ENCODE measurements at places on chromosomes 2 and 18.

DNA sequence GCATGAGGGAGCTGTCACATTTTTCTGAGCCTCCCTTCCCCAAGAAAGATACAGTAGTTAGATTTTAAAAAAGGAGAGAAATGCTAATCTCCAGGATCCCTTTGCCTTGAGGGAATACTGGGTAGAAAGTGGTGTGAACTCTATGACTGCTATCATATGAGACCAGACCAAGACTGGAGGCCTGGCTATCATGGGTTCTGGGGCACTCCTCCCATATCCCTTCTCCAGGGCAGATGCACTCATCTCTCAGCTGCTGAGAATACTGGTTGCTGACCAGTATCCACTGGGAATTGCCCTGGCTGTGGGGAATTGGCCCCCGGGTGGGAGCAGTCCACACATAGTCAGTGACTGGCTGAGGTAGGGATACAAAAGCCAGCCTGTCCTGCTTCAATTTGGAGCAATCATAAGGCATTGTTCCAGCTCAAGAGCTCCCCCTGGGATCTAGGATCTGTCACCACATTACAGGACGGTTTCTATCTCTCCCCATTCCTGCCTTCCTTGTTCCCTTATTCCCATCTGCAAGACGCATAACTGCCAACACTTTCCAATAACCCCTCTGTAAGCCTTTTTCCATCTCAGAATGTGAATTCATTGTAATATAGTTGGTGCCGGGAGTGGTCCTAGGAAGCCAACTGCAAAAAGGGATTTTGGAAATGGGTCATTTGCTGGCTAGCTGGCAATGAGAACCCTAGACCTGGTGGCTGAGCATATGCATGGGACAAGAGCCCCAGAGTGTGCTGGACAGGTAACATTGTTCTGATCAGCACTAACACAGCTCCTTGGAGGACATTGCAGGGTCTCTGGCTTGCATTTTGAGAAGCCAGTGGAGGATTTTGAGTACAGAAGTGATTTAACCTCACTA lies 35.4 kb upstream of the REEP1 start:
- DNase-seq, result no peak

DNA sequence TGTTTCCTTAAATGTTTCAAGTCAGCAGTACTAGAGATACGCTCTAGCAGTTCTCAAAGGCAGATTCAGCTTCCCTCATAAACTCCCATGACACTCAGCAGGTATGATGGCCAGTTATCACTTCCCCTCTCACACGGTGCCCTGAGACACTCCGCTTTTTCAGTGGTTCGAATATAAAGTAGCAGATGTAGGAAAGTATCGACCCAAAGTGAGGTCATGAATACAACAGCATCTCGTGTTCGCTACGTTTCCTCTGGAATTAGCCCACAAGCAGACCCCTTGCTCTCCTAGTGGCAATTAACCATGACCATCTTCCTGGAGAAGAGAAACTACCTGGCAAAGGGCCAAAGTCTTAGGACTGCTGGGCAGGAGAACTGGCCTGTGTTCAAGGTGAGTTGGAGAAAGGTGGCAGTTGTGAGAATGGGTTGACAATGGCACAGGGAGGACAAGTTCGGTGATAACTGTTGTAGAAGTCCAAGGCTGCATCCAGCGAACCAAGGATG lies 9.3 kb upstream of the AGBL5 start:
- DNase-seq, result no peak

DNA sequence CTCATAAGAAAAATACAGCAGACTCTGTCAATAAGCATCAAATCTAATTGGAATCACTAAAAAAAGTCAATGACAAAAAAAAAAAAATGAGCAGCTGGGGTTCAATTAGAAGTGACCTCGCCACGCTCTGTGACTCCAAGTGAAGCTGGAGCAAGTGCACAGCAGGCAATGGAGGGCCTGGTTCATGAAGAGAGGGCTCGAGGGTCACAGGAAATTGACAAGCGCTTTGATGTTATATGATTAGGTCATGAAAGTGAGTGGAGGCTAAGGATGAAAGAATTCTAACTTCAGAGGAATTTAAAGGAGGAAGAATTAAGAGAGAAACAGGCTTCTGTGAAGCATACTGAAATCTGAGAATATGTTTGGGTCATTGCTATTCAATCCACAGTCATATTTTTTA lies 85.4 kb upstream of the TMEM18 start:
- DNase-seq, result no peak

DNA sequence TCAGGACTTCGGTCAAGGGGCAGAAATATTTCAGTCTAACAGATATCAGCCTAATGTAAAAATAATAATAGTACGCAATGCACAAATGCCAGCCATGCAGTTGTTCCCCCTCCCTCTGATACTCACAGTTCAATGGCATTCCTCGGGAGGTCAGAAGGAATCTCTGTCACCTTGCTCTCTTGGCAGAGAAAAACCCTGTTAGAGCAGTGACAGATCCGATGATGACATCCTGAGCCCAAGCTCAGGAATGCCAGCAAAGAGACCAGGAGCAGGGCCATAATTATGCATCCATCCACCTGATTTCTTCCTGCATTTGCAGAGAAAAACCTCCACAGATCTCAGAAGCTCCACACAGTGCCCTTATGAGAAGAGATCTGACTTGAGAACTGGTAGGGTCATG lies at the start of gene FSHR:
TSS of gene FSHR (minus strand) at position 376 of the 400 bp plus-strand sequence. CDS start at position 278, 98 bp downstream.
- no peak for DNase-seq

DNA sequence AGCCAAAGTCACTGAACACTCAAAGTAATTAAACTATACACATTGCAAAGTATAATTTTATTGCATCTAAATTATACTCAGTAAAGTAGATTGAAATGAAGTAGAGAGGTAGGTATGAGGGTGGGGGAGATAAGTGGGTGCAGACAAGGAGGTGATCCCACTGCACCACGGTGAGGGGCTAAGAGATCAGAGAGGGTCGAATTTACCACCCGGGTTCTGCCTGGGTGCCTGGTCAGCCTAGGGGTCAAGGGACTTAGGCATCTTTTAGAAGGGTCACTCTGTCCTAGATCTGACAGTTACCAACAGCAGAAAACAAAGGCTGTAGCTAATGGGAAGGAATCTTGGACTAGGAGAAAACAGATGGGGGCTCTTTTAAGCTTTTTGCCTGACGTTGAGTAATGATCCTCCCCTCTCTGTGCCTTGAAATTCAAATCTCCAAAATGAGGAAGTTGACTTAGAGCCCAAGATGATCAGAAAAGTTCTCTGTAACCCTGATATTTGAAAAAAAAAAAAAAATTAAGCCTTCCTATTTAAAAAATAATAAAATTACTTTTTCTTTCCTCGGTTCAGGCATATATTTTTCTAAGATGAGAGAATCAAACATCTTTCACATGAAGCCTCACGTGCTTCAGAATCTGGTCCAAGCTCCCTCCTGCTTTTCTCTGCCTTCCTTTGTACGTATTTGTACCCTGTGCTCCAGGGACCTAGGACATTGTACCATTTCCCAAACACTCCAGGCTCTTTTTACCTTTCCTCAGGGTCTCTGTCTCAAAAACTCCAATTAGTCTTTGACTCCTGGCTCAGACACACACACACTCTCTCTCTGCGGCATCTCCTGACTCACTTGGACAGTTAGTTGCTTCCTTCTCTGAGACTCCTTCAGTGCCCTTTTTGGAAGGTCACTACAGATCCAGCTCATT lies 353.9 kb downstream of the CYRIA start:
- DNase-seq, result no peak

DNA sequence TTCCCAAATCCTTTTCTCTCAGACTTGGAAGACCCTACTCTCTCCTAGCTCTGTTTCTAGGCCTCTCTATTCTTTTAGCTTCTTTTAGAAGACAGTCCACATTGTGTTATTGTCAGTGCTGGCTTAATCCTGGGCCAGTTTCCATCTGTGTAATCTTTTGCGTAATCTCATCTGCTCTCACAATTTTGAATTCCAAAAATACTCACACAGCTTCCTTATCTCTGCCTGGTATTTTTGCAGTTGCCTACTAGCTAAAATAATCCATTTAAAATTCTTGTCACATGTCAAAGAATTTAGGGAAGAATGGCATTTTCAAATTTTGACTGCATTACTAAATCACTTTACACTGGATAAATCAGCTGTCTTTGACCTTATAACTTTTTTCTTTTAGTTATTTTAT lies 200.6 kb upstream of the MEX3C start:
- DNase-seq, result no peak

DNA sequence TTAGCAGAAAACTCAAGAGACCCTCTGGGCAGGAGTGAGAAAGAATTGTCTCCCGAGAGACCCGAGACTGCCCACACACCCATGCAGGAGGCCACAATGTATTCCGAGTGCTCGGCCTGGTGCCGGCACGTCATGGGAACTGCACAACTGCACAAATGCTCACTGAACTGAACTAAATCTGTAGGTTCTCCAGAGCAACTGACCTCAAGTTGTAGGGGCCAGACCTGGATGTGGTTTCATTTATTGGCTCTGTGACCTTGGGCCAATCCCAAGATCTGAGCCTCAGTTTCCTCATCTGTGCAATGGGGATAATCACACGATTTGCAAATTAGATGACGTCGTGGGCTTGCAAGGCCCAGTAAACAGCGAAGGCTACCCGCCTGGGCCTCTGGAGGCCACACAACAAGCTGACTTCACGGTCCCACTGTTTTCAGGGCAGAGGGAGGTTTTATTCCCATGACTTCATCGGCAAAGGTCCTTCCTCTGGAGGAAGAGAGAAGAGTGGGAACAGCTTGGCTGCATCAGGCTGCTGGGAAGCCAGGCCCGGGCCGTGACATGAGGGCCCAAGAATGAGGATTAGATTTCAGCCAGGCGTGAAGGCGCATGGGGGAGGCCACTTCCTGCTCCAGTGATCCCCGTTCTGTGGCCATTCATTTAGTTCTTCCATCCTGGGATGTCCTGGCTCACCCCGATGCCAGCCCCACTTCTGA lies 3.6 kb upstream of the ERFE start:
- no peak for DNase-seq

DNA sequence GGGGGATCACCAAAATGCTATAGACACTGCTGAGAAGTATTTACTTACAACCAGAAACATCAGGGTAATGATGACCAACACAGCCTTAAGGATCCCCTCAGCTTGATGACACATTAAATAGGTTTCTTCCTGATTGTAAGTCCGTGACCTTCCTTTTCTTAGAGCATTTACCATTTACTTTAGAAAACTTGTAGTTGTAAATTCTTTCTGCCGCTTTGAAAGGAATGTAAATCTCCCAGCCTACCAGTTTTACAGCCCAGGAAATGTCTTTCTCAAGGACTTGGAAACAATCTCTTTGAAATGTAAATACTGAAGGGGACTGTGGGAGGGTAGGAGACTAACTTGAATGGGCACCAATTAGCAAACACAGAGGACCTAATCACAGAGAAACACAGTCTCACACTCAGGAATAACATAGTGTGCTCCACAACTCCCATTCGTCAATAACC lies 278.6 kb downstream of the DSC3 start:
- DNase-seq, result no peak

DNA sequence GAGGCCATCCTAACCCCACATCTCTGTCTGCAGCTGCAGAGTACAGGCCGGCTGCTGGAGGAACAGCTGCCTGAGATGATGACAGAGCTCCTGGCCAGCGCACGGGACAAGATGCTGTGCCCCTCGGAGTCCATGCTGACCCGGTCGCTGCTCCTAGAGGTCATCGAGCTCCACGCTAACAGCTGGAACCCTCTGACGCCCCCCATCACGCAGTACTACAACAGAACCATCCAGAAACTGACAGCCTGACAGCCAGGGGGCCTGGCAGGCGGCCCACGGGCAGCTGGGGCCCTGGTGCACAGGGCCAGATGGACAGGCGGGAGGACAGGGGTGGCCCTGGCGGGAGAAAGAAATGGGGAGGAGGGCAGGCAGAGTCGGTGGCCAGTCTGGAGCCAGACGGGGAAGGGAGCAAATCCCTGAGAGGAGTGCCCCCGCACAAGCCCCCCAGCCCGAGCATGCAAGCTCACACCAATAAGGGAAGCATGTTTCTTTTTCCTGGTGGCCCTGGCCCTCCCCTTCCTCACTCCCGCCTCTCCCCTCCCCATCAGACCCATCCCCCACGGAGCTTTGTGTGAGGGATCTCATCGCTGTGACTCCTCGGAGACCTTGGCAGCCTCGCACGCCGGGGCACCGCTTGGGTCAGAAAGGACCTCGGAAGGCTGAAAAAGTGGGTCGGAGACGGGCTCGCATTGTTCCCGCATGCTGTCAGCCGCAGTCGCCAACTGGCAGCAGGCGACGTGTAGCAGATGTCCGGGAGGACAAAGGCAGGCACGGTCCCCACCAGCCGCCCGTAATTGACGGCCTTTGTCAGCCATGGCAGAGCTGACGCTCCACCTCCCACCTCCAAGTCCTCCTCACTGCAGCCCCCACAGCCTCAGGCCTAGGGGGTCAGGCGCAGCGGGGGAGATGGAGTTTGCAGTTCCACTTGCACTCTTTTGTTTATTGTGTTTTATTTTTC lies 91.2 kb downstream of the SMAD7 start:
- no peak for DNase-seq

DNA sequence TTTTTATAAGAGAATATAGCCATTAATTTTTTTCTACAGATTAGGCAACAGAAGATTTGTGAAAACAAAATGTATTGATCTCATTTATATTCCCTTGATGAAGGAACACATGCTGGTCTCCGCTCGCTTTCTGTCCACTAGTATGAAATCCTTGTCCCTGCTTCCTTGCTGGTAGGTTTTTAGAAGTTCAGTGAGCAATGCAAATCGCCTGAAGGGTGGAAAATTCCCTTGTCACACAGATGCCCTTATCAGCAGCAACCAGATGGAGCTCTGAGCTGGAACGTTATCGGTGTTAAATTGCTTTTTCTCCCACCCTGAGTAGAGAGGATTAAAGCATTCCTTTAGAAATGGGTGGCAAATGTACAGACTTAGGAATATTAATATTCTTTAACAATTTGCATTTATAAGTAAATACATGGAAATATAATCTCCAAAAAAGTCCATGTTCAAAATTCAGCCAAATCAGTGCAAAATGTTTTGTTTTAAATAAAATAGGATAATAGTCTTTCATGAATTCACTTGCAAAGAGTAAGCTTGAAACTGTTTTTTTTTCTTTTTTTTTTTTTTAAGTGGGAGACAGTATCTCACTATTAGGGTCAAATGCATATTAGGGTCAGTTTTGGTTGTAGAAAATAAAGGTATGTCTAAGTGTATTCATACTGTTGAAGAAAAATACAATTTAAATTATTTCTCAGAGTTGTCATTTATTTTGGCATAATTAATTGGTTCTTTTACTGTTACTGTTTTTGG lies 164.0 kb upstream of the MYO3B start:
- DNase-seq, result no peak

GRCh38 chr18:48875314-48875941 lies 75.3 kb downstream of the SMAD7 start:
- DNase-seq, result no peak

GRCh38 chr2:46232860-46233259 lies 64.3 kb upstream of the EPAS1 start:
- DNase-seq, result no peak

- DNase-seq, result no peak
Measured at GRCh38 chr2:38181806-38182491, 106.0 kb upstream of the CYP1B1 start.

GRCh38 chr2:199602896-199603717 lies 145.4 kb upstream of the SATB2 start:
- no peak for DNase-seq

All from stimulated activated CD8-positive, alpha-beta memory T cell treated with anti-CD3 and anti-CD28 coated beads, Interleukin-4, amount 100 ng/mL, for 1 hour (primary cell).